BJ (cell line): ENCODE measurements at places on chromosomes 11 and 22.

DNA sequence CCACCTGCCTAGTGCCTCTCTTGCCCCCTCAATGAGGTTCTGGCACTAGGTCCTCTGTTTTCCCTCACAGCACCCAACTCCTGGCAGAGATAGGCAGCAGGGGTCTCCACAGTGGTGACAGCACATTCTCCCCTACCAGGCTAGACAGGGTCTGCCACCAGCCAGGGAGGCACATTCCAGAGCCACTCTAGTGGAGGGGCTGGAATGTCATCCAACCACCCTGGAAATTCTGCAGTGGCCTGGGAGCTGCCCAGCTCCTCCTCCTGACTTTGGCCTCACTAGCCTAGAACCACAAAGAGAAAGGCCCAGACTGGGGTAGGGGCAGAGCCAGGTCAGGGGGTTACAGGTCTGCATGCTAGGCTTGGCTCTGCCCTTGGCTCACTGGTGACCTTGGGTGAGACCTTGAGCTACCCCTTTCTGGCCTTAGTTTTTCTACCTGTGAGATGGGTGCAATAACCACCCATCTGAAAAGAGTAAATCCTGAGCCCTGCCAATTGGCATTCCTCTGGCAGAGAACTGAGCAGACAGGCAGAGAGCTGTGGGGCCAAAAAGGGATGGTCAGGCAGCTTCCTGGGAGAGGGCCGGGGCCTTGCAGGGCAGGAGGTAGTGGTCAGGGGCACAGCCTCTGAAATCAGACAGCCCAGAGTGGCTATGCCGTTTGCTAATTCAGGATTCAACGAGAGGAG, 7.1 kb downstream of the P2RY2 start:
- DNase-seq = no peak

GRCh38 chr11:116990811-116991210, 107.4 kb downstream of the SIK3 start:
- no peak for DNase-seq

DNA sequence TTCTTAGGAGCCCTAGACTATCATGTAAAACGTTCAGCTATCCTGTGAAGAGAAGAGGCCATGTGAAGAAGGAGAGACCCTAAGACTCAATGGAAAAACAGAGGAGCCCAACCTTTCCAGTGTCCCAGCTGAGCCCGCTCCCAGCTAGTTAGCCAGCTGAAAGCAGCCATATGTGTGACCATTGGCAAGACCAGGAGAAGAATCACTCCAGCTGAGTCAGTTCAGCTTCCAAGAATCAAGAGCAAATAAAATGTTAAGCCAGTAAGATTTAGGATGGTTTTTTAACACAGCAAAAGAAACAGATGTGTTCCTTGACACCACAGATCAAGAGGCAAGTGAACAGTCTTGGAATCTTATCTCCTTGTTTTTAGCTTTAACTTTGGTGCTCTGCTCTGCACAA, 108.0 kb downstream of the CCDC81 start:
- DNase-seq = no peak

- DNase-seq = no peak
Measured at GRCh38 chr11:47964546-47964945, 15.8 kb upstream of the PTPRJ start.
